ENCODE measurements at places on chromosomes 3 and 15. TPM values are rescaled to one million over a fixed set of nuclear protein-coding genes. Genes with fewer than 3 reads are reported as not detected.
A peak's percentile ranks its signal among the peaks of the same experiment; 100 is the strongest.

DNA sequence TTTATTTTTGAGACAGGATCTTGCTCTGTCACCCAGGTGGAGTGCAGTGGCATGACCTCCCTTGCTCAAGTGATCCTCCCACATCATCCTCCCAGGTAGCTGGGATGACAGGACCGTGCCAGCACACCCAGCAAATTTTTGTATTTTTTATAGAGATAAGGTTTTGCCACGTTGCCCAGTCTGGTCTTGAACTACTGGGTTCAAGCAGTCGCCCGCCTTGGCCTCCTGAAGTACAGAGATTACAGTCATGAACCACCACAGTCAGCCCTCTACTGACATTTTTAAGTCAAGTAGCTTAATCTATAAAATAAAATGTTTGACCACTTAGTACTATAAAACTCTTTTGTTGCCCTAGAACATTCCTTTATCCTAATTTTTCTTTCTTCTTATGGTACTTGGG is 198.8 kb downstream of the FNDC3B start:
- DNase-seq = no peak
- H3K4me1 ChIP-seq = peaks cover 2% of the 10 kb centered on the region
- H3K27me3 ChIP-seq = no peaks in the 10 kb centered on the region

- no peaks in the 10 kb centered on the region for H3K27me3 ChIP-seq
- H3K4me1 ChIP-seq = no peaks in the 10 kb centered on the region
- H3K27ac ChIP-seq = no peak overlapping the region
- H3K4me3 ChIP-seq = no peak overlapping the region
These were observed 288.6 kb downstream of the OXSM start for GRCh38 chr3:26078539-26078938.

DNA sequence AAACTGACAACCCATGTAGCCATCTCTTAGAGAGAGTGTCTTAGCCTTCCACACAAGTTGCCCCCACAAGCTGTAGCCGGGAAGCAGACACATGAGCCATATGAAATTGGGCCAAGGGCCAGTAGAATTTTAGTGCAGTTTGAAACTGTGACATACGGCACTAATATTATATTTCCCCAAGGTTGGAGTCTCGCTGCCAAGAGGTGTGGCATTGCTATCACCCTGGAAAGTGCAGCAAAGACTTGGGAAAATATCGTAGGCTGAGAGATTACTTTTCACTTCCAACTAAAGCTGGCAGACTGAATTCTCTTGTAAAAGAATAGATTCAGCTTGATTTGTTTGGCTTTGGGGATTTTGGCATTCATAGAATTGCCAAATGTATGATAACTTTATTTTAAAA is 89.2 kb downstream of the ECT2 start:
- H3K36me3 ChIP-seq = no peaks in the 10 kb centered on the region
- H3K4me1 ChIP-seq = no peaks in the 10 kb centered on the region
- H3K4me3 ChIP-seq = no peak overlapping the region
- H3K27me3 ChIP-seq = no peaks in the 10 kb centered on the region
- H3K27ac ChIP-seq = no peak overlapping the region

- no peak for DNase-seq
- no peaks in the 10 kb centered on the region for H3K27me3 ChIP-seq
- H3K27ac ChIP-seq = no peak overlapping the region
- no peaks in the 10 kb centered on the region for H3K4me1 ChIP-seq
- no peaks in the 10 kb centered on the region for H3K36me3 ChIP-seq
These were observed 36.2 kb upstream of the CLRN1 start for GRCh38 chr3:151008699-151009098.

- no peaks in the 10 kb centered on the region for H3K27me3 ChIP-seq
- DNase-seq = no peak
- H3K4me1 ChIP-seq = peaks cover 6% of the 10 kb centered on the region
- no peak overlapping the region for H3K4me3 ChIP-seq
- H3K27ac ChIP-seq = no peak overlapping the region
These were observed 81.9 kb upstream of the ZNF280D start for GRCh38 chr15:56815247-56815646.

- H3K4me1 ChIP-seq = peaks cover 6% of the 10 kb centered on the region
- peak; percentile 38 for DNase-seq
- H3K4me3 ChIP-seq = no peak overlapping the region
These were observed 234.8 kb upstream of the WNT5A start for GRCh38 chr3:55721716-55722484.

DNA sequence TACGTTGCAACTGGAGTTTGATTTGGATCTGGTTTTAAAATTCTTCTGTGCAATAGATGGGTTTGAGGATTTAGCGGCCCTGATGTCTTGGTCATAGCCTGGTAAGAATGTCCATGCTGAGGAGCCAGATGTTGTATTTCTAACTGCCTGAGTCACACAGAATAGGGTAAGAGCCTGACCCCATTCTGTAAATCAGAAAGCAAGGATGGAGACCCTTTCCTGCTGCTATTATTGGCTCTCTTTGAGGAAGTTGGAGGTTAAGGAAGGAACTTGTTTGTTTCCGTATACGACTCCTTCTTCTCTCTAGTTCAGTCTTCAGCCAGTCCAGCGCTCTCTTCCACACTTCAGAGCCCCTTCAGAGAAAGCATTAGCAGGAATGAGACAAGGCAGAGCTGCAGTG is 65.1 kb downstream of the HCN4 start:
- DNase-seq = no peak
- no peaks in the 10 kb centered on the region for H3K36me3 ChIP-seq
- no peaks in the 10 kb centered on the region for H3K4me1 ChIP-seq
- H3K4me3 ChIP-seq = no peak overlapping the region
- no peak overlapping the region for H3K27ac ChIP-seq

DNA sequence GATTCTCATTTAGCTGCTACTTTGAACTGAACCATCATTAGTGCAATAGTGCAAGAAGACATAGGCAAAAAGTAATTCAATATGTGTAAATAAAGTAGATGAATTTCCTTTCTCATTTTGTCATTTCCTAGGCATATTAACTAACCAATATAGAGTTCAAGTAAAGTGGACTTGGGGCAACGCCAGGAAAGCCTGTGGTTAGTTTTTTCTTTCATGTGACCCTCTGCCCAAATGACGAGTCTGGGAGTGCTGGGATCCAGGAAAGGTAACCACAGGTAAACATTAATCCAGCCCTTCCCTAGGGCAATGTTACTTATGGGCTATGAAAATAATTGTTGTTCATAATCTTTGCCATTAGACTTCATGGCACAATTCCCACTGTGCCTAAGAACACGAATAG is 181.0 kb downstream of the VPS13C start:
- H3K36me3 ChIP-seq = no peaks in the 10 kb centered on the region
- H3K27ac ChIP-seq = no peak overlapping the region
- no peak for DNase-seq
- H3K4me1 ChIP-seq = no peaks in the 10 kb centered on the region
- no peak overlapping the region for H3K4me3 ChIP-seq

GRCh38 chr3:106349191-106349881 is 480.5 kb upstream of the CBLB start:
- no peaks in the 10 kb centered on the region for H3K27me3 ChIP-seq
- no peak overlapping the region for H3K27ac ChIP-seq
- H3K4me1 ChIP-seq = no peaks in the 10 kb centered on the region
- no peak overlapping the region for H3K4me3 ChIP-seq

GRCh38 chr3:118802325-118803095 is 232.1 kb downstream of the IGSF11 start:
- H3K27ac ChIP-seq = no peak overlapping the region
- no peaks in the 10 kb centered on the region for H3K4me1 ChIP-seq

- no peak overlapping the region for H3K4me3 ChIP-seq
- no peaks in the 10 kb centered on the region for H3K27me3 ChIP-seq
- peaks cover 7% of the 10 kb centered on the region for H3K4me1 ChIP-seq
- no peaks in the 10 kb centered on the region for H3K36me3 ChIP-seq
- DNase-seq = no peak
These were observed 393.3 kb downstream of the FEZF2 start for GRCh38 chr3:61980041-61980440.

DNA sequence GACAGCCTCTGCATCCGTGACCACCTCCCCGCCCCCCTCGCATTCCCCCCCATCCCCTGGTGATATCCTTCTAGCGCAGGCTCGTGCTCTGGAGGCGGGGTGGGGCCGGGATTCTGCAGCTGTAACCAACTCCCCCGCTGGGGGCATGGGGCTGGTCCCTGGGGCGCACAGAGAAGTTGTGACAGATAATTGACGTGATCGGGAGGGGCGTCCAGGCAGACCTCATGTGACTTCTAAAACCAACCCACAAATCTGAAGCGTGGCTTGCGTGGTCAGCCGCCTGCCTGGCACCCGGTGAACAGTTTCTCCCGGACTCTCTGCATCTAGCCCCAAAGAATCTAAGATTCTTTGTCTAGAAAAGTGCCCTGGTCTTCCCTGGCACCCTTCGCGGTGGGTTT is 100.6 kb upstream of the IGF1R start:
- no peaks in the 10 kb centered on the region for H3K36me3 ChIP-seq
- peak overlapping the region; percentile 52 for H3K4me3 ChIP-seq
- no peaks in the 10 kb centered on the region for H3K4me1 ChIP-seq
- peak overlapping the region; percentile 83 for H3K27ac ChIP-seq
- no peaks in the 10 kb centered on the region for H3K27me3 ChIP-seq

DNA sequence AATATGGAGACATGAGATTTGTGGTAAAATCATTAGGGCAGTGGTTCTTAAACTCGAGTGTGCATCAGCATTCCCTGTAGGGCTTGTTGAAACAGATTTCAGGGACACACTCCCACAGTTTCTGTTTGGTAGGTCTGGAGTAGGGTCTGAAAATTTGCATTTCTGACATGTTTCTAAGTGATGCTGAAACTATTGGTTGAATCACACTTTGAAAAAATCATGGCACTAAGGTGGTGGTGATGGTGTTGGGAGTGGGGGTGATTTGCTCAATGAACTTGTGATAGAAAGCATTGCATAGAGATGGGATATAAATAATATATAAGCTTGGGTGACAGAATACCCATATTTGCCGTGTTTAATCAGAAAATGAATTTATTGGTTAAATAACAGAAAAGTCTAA is 11.3 kb downstream of the MITF start:
- H3K4me3 ChIP-seq = no peak overlapping the region
- H3K27ac ChIP-seq = peak overlapping the region; percentile 60
- DNase-seq = no peak
- peaks cover 27% of the 10 kb centered on the region for H3K4me1 ChIP-seq

DNA sequence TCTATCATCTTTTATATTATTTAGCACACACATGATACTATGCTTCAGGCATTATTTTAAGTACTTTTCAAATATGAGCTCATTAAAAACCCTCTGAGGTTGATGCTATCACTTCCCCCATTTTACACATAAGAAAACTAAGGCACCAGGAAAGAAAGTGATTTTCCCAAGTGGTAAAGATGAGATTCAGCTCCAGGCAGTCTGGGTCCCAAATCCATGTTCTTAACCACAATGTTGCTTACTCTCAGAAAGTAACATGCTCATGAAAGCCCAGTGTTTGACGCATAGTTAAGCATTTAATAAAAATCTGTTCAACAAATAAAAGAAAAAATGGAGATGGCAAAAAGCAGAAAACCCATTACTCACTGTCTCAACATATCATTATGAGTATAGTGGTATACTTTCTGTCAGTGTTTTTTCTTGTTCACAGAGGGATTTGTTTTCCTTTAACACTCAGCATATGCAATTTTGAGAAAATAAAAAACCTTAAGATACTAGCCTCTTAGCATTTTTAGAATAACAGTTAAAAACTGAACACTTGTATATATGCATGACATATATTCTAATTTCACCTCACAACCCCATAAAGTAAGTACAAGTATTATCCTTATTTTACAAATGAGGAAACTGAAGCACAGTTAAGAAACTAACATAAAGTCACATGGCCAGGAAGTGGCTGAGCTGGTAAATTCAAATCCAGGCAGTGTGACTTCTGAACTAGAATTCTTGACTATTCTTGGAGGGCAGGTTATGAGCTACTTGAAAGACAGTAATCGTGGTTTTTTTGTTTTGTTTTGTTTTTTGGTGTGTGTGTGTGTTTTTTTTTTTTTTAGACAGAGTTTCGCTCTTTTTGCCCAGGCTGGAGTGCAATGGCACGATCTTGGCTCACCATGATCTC is 10.4 kb downstream of the PEAK1 start:
- no peaks in the 10 kb centered on the region for H3K27me3 ChIP-seq
- no peaks in the 10 kb centered on the region for H3K4me1 ChIP-seq
- no peak overlapping the region for H3K4me3 ChIP-seq
- no peak overlapping the region for H3K27ac ChIP-seq
- no peaks in the 10 kb centered on the region for H3K36me3 ChIP-seq
- no peak for DNase-seq

- H3K36me3 ChIP-seq = no peaks in the 10 kb centered on the region
- H3K27ac ChIP-seq = no peak overlapping the region
- H3K27me3 ChIP-seq = no peaks in the 10 kb centered on the region
These were observed 758.3 kb downstream of the GBE1 start for GRCh38 chr3:81003008-81003645.

DNA sequence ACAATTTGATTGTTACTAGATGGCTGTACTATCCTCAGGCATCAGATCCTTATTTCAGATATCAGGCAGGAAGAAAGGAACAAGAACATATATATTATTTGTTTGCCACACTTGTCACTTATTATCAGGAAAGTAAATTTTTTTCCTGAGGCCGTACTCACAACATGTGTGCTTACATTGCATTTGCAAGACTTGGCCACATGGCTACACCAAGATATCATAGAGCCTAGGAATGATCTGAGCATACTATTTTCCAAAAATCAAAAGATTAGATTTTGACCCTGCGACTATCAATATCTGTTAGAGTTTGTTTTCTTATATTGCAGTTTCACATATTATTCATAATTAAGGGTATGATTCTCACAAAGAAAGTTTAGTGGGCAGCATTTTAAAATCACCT is 426.2 kb upstream of the BCHE start:
- H3K27me3 ChIP-seq = no peaks in the 10 kb centered on the region
- no peak for DNase-seq

Gene SPINT1
- total RNA-seq = 15.0 TPM

Gene OXSM
- 5.6 TPM for total RNA-seq

Gene GPR171
- total RNA-seq = 0.99 TPM

Gene CAPN3
- 19.1 TPM for total RNA-seq

Gene TNFAIP8L3
- 10.2 TPM for total RNA-seq

Gene NR1I2
- 0.34 TPM for total RNA-seq
